ENCODE measurements at places on chromosomes 12 and 14. TPM values are rescaled to one million over a fixed set of nuclear protein-coding genes. Genes with fewer than 3 reads are reported as not detected.

Gene NGB
- not detected for polyA plus RNA-seq

Gene EXOC3L4
- not detected for polyA plus RNA-seq

Gene NEUROD4
- polyA plus RNA-seq, result not detected

Gene SAMD4A
- 21.0 TPM for polyA plus RNA-seq
